ENCODE measurements at places on chromosomes 16 and 17.

- no peak for DNase-seq
Measured at GRCh38 chr17:4623249-4623648, 18.2 kb downstream of the ALOX15 start.

DNA sequence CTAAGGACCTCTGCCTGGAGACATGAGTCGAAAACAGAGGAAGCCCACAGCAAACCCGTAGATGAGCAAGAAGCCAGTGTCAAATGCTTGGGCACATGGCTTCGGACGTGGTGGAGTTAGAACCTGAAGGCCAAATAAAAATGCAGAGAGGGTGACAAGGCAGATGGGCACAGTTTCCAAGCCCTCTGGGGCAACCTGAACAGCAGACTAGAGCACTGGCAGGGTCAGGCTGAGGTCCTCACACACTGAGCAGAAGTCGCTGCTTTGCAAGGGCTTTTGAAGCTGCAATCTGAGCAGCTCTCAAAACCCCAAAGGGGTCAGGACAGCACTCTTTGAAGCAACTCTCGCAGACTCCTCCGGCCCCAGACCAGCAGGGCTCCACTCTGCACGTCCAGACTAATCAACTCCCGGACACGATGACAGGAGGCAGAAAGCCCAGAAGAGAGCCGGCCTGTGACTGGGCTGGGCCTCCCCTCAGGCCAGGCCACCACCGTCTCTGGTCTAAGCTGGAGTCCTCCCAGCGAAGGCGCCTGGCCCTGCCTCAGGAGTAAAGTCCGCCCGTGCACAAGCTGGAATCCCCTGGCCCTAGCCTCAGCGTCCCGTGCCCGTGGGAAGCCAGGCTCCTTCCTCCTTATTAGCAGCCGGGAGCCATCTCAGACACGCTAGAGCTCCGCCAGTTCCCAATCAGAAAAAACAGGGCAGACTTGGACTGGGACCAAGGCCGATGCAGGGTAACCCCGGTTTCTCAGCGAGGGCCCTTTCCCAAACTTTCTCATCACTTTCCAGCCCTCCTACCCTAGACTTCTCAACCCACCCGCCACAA, 924 bp downstream of the SMARCD2 start:
- no peak for DNase-seq

DNA sequence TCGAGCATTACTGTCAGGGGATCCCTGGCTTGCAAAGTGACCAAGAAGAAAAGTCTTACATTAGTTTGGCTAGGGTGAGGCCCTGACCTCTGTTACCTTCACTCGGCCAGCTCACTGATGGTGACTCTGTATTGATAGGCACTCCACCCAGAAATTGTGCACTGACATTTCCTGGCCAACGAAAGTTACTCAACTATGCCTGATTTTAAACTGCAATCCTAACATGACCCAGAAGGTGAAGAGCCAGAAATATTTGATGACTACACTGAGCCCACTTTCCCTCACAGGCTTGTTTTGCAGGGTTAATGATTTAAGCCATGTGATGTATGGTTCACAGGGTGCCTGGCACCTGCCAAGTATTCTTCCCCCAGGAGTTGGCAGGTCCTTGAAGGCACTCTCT, 208.2 kb upstream of the MAF start:
- no peak for DNase-seq

DNA sequence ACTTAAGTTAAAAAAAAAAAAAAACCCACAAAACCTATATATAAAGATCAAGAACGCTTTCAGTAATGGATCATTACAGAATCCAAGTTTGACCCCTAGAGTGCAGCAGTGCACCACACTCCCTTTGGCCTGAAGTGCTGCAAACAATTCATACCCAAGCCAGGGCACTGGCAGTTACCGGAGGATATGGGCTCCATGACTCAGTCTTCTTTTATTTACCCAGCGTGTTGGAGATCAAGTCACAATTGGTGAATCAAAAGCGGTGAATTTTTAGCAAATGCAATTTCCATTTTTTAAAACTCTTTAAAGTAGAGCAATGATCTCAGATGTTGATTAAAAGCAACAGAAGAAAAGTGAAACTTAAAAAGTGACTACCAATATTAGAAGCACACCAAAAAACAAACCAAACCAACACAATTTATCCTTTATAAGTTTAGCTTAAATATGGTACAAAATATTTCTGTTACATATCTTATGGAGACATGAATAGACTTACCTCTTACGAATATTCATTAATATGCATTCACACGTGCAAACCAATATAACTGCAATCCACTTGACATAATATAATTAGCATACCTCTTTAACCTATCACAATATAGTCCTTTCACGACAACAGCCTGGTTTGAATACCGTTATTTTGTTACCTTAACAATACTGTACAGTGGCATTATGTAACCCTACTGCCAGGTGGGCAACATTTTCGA, 46.3 kb downstream of the ZNF652 start:
- DNase-seq: peak; percentile 66

DNA sequence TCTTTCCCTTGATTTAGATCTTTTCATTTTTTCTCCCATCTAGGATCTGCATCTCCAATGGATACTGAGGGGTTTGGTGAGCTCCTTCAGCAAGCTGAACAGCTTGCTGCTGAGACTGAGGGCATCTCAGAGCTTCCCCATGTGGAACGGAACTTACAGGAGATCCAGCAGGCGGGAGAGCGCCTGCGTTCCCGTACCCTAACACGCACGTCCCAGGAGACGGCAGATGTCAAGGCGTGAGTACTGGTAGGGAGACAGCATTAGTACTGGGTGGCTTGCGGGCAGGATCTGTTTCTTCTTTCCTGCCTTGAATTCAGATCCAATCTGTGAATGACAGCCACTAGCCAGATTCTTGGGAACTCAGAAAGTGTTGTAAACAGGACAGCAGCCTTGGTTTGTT, 18.3 kb downstream of the NUP93 start:
- no peak for DNase-seq

DNA sequence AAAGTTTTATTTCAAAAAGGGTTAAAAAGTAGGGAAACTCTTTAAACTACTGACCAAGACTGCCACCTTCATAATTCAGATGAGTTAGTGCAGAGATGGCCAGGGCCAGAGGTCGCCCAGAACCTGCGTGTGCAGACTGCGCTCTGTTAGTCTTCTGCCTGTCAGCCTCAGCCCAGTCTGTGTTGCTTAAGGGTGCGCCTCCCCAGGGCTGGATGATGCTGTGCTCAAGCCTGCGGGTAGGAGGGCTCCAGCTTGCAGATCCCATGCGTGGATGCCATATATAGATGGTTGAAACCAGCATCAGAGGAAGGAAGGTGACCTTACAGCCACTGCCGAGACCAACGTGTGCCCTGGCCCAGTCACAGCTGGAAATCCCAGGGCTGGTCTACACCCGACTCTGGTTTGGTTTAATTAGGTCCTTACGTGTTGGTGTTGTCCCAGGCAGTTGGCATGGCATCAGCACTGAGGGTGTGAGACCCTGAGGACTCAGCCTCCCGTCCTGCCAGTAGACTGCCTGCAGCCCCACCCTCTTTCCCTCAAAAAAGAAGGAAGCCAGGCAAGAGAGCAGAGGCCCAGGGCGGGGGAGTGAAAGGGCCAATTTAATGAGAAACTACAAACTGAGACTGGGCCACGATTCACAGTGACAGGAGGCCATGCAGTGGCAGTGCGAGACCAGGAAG, 27.7 kb downstream of the CDIP1 start:
- no peak for DNase-seq

GRCh38 chr16:20349615-20350014, 2.9 kb downstream of the UMOD start:
- no peak for DNase-seq

DNA sequence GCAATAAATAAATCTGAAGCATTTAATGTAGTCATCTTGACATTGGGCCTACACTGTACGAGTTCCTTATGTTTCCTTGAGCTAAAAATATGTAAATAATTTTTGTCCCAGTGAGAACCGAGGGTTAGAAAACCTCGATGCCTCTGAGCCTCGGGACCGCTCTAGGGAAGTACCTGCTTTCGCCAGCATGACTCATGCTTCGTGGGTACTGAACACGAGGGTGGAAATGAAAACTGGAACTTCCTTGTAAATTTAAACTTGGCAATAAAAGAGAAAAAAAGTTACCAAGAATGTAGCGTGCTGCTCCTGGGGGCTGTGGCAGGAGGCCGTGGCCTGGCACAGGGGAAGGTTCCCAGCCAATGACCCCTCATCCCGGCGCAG, 74.1 kb downstream of the SOCS1 start:
- no peak for DNase-seq

- no peak for DNase-seq
Measured at GRCh38 chr17:72004011-72004427, 116.8 kb upstream of the SOX9 start.

DNA sequence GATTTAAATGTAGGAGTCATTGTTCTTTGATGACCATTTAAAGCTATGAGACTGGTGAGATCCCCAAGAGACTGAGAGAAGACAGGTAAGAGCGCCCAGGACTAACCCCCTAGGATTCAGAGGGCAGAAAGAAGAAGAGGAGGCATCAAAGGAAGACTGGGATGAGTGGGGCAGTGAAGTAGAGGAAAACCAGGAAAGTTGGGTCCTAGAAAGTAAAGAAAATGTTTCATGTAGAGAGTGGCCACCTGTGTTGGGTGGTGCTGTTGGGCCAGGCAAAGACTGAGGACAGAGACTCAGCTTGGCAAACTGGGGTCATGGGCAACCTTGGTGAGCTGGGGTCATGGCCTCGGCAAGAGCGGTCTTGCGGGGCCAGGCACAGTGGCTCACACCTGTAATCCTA, 1.3 kb upstream of the HAP1 start:
- no peak for DNase-seq

DNA sequence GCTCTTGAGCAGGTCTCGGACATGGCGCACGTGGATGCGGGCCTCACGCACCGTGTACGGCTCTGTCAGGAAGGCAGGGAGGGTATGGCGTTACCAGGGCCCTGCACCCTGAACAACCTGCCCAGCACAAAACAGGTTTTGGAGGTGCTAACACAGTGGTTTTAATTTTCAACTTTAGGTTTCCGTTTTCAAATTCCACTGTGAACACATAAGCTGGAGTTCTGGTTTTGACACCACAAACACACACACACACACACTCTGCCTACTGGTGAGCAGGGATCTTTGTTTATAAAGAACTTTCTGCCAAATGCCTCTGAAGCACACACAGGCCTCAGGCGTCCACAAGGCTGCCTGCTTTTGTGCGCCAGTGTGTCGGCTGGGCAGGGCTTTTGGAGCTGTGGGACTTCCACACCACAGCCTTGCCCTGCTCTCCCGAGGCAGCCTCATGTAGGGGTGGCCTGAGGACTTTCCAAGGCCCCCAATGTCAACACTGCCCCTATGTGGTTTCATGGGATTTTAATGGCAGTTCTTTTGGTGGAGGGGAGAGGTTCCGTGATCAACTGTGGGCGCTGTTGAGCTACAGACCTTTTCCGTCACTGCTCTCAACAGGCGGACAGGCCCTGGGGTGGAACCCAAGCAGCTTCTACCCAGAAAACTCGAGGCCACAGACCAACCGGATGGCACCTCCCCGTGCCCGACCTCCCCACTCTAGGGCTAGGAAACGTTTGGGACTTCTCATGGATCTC, 9.4 kb downstream of the CLUH start:
- DNase-seq: peak; percentile 28

GRCh38 chr17:40554646-40555295, 10.5 kb downstream of the CCR7 start:
- DNase-seq: peak; percentile 54

DNA sequence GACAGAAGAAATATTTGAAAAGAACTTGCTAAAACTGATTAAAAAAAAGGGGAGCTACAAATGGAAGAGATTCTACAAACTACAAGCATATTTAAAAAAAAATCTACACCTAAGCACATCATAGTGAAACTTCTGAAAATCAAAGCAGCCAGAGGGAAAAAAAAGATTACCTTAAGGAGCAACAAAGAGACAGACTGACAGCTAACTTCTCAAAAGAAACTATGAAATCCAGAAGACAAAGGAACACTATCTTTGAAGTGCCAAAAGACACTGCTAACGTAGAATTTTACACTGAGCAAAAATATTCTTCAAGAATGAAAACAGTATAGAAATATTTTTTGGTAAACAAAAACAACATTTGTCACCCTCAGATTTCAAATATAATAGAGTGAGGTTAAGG, 151.2 kb downstream of the MYO1D start:
- DNase-seq: no peak
